ELR (cell line): ENCODE measurements at places on chromosomes 16 and 17.

DNA sequence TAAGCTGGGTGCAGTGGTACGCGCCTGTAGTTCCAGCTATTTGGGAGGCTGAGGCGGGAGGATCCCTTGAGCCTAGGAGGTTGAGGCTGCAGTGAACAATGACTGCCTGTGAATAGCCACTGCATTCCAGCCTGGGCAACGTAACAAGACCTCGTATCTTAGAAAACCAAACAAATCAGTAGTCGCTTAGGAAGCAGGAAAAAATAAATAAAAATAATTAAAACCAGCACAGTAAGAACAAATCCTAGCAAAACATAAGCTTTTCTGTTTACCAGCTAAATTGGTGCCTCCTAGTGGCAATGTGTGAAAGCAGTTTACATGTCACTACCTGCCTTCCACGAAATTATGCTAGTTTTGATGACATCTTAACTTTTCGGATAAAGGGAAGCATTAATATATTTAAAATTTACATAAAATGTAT, 1.3 kb downstream of the ARMC5 start:
- DNase-seq: peak; percentile 72

DNA sequence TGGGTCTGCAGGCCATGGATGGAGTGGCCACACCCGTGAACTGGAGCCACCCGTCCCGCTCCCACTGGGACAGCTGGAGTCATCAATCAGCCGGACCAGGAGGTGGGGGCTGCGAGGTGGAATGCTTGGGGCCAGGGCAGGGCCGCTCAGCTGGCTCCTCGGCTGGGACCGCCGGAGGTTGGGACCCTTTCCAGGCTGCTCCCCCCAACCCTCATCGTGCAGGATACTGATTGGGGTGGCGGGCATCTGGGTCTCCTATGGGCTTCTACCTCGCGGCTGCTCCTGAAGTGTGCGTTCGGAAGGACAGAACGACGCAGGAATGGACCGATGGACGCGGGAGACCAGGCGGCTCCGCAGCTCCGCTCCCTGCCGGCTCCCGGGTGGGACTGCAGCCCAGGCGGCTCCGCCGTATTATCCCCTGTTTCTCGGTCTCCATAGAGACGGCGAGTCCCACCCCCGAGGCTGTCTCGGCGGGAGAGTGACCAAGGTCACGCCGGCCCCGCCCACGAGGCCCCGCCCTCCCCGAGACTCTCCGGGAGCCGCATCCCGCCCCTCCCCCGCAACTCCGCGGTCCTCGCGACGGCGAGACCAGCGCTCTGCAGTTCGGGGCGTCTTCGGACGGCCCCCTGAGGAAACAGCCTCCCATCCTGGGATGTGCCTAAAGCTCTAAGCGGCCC, at the start of gene TPPP3:
TSS of gene TPPP3 (minus strand) at position 388 of the 677 bp plus-strand sequence. CDS start 2,387 bp downstream, outside the sequence.
- DNase-seq: peak; percentile 88

GRCh38 chr17:9205520-9206409, 184.5 kb downstream of the NTN1 start:
- DNase-seq: no peak

DNA sequence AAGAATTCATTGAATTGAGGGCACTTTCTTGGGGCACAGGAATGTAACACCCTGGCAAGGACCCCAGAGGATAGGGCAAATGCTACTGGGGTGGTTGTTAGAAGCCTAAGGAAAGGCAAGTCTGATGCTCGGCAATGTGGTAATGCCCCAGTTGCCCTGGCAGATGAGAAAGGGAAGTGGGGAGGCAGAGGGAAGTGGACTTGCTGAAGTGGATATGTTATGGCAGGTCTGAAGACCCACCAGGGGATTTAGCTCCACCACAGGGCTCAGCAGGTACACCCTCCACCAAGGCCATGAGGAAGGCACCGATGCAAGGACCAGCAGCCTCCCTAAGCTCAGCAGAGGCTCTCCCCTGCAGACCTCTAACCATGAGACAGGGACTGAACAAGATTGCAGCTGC, 184.8 kb downstream of the IRX5 start:
- DNase-seq: no peak

DNA sequence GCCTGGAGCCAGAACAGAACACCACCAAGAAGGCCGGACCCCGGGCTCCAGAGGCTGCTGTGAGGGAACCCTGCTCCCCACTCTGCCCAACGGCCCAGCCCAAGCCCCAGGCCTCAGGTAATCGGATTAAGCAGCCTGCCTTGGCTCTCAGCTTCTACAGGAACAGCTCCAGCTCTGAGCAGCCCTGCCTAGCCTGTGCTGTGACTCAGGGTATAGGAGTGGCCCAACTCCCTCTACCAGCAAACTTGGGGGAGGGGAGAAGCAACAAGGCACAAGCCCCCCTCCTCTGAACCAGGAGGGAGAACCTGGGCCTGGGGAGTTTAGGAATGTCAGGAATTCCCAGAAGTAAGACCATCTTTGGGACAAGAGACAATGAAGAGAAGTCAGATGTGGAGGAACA, 849 bp upstream of the SOX15 start:
- peak; percentile 85 for DNase-seq

DNA sequence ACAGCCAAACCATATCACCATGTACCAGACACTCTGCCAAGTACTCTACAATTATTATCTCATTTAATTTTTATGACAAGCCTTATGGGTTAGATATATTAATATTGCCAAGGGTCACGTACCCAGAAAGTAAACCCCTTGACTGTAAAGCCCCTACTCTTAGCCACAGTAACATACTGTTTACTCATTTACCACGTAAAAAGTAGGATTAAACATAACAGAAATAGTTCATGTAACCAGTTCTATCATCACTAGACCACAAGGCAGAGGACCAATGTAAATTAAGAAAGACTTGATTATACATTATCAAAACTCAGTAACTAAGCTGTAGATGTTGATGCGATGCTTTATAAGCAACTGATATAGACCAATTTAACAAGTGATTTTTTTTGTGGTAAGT, 101.5 kb upstream of the CNTNAP4 start:
- DNase-seq: no peak

GRCh38 chr17:82439194-82439828, 11.2 kb downstream of the CYBC1 start:
- DNase-seq: no peak

GRCh38 chr16:15573274-15573895, 69.6 kb downstream of the MARF1 start:
- peak; percentile 7 for DNase-seq

- no peak for DNase-seq
Observed at GRCh38 chr17:3796822-3797170, 4.2 kb downstream of the ITGAE start.

DNA sequence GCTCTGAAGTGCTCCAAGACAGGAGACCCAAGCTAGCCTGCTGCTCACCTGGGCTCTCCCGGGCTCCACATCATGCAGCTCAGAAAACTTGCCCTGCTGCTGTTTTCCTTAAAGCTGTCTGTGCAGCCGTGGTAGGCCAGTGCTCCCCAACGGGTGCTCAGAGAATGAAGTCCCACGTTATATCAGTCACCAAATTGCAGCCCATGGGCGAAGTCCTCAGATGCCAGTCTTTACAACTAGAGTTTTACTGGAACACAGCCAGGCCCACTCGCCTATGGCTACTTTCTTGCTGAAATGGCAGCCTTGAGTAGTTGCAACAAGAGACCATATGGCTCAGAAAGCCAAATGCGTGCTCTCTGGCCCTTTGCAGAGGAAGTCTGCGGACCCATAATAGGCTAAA, 6.3 kb downstream of the CREBBP start:
- DNase-seq: no peak

- DNase-seq: no peak
Observed at GRCh38 chr16:53501216-53501859, 1.7 kb downstream of the AKTIP start.

DNA sequence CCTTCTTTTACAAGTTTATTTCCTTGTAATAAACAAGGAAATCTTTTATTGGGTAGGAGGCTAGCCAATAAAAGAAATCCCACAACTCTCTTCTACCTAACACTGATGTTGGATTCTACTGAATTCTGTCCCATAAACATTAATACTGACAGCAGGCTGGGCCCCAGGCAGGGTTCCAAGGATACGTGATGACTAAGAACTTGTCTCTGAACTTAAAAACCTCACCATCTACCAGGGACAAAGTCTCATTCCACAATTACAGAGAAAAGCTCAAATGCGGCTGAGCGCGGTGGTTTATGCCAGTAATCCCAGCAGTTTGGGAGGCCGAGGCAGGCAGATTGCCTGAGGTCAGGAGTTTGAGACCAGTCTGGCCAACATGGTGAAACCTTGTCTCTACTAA, 64.9 kb downstream of the ARHGAP17 start:
- DNase-seq: peak; percentile 45

- no peak for DNase-seq
Observed at GRCh38 chr16:71943887-71944286, 48.6 kb downstream of the IST1 start.

DNA sequence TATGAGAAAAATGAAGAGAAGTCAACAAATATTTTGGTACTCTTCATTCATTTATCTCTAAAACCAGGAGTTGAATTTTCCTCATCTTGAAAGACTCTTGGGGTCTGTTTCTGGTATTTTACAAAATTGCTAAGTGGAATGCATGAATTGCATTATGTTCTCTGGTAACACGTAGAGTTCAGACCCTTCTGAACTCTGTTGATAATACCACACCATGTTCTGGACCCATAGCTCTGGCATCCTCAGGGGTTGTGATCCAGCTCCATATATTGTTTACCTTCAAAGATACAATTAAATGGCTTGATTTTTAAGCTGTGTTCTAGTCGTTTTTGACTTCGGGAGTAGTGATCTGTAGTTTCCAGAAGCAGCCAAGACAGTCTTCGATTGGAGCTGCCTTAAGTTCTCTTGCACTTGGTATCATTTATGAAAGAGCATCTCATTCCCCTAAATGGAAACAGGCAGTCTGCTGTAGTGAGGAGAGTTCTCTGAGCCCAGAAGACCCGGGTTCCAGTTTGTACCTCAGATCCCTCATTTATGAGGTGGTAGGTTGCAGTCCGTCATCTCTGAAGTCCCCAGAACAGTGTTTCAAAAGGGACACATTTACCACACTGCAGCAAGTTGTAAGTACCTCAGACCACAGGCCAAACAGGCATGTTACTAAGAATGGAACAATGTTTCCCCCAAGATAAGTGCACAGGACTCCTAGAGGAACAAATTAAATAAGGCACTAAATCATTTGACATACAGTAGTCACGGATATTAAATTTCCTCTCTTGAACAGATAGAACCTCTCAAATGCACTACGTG, 9.6 kb downstream of the PSMD7 start:
- DNase-seq: no peak

DNA sequence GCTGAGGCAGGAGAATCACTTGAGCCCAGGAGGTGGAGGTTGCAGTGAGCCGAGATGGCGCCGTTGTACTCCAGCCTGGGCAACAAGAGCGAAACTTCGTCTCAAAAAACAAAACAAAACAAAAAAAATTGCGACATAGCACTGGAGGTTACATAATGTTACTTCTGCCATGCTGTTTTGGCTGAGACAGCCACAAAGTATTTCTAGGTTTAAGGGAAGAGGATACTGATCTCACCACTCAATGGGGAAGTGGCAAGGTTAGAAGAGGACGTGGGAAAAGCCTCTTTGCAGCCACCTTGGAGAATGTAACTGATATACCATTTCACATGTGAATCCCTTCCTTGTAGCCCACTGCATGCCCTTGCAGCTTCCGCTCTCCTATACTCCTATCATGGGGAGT, 131.2 kb upstream of the NLRP1 start:
- DNase-seq: no peak

- peak; percentile 86 for DNase-seq
Observed at GRCh38 chr17:58513965-58514769, at the start of gene MTMR4. Gene MTMR4 (minus strand): TSS chr17:58514638. CDS start chr17:58514407, 231 bp downstream.

GRCh38 chr17:16106161-16106891, 106.7 kb downstream of the TTC19 start:
- no peak for DNase-seq

GRCh38 chr16:71659471-71659870, 33.5 kb downstream of the MARVELD3 start:
- no peak for DNase-seq

- no peak for DNase-seq
Observed at GRCh38 chr17:61040666-61041065, 359.0 kb upstream of the TBX2 start.

GRCh38 chr16:86510465-86511261, at the start of gene FOXF1:
Gene FOXF1 (plus strand): TSS chr16:86510527. CDS start chr16:86510570, 43 bp downstream.
- peak; percentile 79 for DNase-seq

DNA sequence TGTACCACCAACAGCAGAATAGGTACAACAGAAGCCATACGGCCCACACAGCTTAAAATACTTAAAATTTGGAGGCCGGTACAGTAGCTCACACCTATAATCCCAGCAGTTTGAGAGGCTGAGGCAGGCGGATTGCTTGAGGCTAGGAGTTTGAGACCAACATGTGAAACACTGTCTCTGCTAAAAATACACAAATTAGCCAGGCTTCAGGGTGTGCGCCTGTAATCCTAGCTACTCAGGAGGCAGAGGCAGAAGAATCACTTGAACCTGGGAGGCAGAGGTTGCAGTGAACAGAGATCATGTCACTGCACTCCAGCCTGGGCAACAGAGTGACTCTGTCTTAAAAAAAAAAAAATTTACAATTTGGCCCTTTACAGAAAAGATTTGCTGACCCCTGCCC, 17.0 kb downstream of the GFOD2 start:
- DNase-seq: no peak

GRCh38 chr17:57948169-57948554, 7.0 kb downstream of the CUEDC1 start:
- DNase-seq: no peak

DNA sequence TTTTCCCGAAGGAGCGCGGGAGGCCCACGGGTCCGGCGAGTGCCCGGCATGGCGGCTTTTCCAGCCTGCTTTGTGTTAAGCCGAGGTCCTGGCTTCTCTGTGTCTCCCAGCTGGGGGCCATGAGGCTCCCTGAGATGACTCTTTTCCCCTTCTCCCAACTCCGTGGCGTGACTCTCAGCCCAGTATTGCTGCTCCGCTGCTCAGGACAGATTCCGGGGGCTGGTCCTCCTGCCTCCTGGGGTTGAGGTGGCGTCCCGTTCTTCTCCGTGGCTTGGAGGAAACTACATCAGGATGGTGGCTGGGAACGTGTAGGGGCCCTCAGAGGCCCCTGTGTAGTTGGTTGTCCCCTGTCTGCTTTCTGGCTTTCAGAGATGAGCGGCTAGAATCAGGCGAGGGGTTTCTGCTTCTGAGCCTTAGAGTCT, 951 bp downstream of the GPS1 start:
- peak; percentile 29 for DNase-seq

DNA sequence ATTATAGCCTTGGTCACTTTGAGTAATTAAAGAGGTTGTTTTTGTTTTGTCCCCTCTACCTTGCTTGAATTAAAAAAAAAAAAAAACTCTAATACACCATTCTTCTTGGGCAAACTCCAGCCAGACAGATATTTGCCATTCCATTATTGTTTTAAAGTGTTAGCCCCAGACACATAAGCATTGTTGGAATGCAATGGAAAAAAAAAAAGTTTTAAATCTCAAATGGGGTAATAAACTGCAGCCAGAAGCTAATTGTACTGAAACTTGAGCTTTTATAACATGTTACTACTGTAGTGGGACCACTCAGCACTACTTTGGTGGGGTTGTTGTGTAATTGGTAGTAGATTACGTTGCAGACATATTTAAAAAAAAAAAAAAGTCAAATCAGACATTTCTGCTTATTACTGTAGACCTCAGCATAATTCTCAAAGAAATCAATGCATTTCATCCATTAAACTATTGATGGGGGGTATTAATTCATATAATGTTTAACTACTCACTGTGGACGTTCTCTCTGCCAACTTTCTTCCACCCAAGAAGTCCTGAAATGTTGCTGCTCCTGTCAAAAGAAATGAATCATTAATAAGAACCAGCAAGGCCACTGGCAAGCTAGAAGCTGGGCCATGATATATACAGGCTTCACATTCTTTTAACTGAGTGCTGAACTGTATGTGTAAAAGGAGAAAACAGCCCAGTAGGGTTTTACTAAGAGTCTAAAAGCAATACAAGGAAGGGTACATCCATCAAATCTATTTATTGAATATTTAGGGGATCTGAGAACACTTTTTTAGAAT, 626.6 kb upstream of the SOX9 start:
- no peak for DNase-seq
